ENCODE measurements at places on chromosomes 12 and 14.

- DNase-seq = no peak
Measured at GRCh38 chr14:81319946-81320345, 80.2 kb downstream of the STON2 start.

DNA sequence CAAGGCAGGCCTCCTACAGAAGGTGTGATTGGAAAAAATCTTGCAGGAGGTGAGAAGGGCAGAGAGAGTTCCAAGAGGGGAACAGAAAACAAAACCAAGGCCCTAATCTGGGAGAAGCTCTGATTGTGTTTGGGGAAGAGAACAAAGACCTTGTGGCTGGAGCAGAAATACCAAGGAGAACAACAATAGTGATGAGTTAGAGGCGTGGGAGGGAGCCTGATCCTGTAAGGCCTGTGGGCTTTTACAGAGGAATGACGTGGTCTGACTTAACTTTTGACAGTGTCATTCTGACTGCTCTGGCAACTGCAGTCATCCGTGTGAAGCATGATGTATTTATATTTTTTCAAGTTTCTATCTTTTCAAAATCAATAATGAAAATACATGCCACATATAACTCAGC lies 200.6 kb downstream of the ANO4 start:
- no peak for DNase-seq

DNA sequence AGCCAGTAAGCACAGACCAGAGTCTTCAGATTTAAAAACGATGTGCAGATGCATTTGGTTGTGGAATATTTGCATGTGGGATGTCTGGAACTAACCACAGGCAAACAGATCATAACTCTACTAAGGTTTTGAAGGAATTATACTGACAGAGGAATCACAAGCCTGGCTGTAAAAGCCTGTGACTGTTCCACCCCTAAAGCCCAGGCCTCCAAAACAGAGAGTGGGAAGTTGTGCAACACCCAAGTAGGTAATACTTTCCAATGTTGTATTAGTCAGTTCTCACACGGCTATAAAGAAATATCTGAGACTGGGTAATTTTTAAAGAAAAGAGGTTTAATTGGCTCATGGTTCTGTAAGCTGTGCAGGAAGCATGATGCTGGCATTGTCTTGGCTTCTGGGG lies 68.1 kb upstream of the DCD start:
- DNase-seq = no peak

GRCh38 chr12:2236506-2237294 lies 183.9 kb downstream of the CACNA1C start:
- no peak for DNase-seq

- DNase-seq = no peak
Measured at GRCh38 chr12:26047401-26048226, 77.2 kb downstream of the BHLHE41 start.

Data from activated T-cell treated with anti-CD3 and anti-CD28 coated beads for 48 hours (primary cell).